ENCODE measurements at places on chromosomes 7 and 10.

GRCh38 chr7:48180981-48181380 is 9.7 kb downstream of the ABCA13 start:
- no peak for DNase-seq

DNA sequence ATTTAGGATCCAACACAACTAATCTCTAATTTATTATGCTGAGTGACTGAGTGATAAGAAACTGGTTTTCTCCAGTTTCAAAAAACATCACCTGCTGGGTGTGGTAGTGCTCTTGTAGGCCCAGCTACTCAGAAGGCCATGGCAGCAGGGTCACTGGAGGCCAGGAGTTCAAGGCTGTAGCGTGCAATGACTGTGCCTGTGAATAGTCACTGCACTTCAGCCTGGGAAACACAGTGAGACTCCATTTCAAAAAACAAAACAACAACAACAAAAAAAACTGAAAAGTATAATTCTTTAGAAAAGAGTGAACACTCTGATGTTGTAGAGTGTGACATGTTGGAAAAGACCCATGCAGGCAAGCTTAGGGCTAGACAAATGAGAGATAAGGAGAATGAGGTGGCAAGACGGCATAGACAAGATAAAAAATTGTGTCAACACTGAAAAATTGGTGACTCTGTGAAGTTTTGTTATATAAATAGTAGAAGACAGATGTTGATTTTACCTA is 150.1 kb upstream of the GPR22 start:
- DNase-seq: no peak

- DNase-seq: no peak
These were observed 69.0 kb upstream of the RSBN1L start for GRCh38 chr7:77627309-77627676.

GRCh38 chr7:123860848-123861247 is 15.9 kb downstream of the HYAL4 start:
- DNase-seq: no peak

DNA sequence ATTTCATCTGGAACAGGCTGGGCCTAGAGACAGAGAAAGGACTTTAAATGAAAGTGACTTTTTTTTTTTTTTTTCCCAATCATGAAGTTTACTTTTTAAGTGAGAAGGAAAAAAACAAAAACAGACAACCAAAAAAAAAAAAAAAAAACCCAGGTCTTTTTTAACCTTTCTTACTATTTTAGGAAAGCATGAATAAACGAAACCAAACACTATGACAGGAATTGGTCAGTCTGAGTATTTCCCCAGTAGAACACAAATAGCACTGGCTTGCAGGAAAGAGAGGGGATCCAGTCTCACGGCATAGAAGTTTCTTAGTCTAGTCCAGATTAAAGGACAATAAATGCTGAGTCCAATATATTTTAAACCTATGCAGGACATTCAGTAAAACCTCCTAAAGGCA is 180.5 kb upstream of the CCDC6 start:
- no peak for DNase-seq

DNA sequence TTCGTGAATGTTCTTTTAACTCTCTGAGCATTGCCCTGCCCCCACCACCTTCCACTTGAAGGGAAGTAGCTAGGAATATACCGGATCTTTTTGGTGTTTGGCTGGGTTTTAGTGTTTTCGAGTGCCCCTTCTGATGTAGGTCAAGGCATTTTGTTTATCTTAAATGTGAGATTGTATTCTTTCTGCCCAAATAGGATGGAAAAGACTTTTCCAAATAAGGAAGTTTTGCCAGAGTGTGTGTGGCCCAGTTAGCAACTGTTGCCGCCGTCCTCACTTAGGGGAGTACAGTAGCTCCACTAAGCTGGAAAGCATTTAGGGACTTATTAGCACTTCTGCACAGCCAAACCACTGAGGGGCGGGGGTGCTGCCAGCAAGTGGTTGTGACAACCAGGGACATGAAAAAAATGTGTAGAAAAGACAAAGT is 29.8 kb upstream of the VCL start:
- no peak for DNase-seq

- DNase-seq: no peak
These were observed 162.9 kb downstream of the BAMBI start for GRCh38 chr10:28840202-28840601.

- DNase-seq: no peak
These were observed 844.9 kb upstream of the PHF14 start for GRCh38 chr7:10128748-10129147.

- DNase-seq: no peak
These were observed 214.8 kb upstream of the PLXNA4 start for GRCh38 chr7:132791036-132791435.

DNA sequence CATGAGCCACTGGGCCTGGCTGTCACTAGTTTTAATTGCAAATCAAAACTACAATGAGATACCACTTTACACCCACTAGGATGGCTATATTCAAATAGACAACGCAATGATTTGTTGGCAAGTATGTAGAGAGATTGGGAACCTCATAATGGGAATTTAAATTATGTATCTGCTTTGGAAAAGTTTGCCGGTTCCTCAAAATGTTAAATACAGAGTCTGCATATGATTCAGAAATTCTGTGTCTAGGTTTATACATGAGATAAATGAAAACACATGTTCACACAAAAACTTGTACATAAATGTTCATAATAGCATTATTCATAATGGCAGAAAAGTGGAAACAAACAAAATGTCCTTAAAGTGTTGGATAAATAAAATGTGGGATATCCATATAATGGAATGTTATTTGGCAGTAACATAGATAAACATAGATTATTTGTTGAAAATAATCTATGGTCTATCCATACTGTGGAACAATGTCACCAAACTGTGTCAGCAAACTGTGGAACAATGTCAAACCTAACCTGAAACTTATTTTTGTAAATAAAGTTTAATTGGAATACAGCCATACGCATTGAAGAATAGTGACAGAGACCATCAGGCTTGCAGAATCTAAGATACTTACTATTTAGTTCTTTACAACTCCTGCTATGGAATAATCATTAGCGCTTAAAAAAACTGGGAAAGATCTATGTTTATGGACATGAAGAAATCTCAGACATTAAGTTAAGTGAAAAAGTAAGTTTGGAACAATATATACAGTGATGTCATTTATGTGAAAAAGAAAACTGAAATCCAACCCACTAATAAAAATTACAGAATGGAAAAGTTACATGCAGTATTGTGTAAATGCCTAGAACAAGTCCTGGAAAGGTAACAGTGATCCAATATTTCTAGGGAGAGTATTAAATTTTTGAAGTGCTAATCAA is 70.9 kb downstream of the CCDC7 start:
- no peak for DNase-seq

DNA sequence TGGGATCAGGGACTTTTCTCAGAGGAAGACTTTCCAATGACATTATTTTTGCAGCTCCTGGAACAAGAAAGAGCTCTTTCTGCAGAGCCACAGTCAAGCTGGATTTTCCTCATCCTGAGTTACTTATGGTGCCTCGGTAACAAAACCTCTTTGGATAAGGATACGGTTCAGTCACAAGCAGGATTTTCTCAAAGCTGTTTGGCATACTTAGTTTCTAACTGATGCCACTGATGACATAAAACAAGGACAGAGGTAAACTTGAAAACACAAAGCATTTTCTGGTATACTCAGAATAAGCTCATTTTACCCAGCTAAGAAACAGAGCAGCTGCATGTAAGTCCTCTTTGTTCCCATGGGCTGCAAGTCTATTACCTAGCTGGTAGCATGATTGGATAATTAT is 340.9 kb upstream of the MEOX2 start:
- DNase-seq: no peak

- DNase-seq: no peak
These were observed 214.0 kb upstream of the PRPS1L1 start for GRCh38 chr7:18241543-18242231.

- no peak for DNase-seq
These were observed 1.8 kb downstream of the LRRC17 start for GRCh38 chr7:102914585-102914984.

DNA sequence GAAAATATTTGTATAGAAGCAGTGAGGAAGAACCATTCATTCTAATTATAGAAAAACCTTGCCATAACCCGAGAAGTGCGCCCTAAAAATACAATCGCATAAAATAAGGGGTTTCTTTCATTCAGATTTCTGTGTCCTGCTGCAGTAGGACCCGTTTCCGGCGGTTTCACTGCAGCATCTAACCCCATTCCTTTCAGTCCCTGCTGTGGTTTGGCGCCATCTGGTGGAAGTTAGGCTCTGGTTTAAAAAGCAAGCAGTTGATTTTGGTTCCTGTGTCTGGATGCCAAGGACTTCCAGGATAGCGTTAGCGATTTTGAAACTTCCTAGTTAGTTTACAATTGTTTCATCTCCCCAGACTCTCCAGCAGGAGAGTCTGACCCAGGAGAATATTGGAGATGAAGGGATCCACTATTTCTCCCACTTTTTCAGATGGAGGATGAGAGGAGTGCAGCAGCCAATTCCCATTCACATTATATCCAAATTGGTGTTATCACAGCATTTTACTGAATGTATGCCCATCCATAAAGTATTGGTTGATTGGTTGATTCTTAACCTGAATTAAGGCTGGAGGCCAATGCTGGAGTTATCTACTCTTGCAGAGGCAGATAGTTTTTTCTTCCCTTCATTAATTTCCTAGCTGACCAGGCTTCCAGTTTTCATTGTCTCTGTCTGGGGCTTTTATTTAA is 128.8 kb upstream of the CACNA2D1 start:
- DNase-seq: no peak

DNA sequence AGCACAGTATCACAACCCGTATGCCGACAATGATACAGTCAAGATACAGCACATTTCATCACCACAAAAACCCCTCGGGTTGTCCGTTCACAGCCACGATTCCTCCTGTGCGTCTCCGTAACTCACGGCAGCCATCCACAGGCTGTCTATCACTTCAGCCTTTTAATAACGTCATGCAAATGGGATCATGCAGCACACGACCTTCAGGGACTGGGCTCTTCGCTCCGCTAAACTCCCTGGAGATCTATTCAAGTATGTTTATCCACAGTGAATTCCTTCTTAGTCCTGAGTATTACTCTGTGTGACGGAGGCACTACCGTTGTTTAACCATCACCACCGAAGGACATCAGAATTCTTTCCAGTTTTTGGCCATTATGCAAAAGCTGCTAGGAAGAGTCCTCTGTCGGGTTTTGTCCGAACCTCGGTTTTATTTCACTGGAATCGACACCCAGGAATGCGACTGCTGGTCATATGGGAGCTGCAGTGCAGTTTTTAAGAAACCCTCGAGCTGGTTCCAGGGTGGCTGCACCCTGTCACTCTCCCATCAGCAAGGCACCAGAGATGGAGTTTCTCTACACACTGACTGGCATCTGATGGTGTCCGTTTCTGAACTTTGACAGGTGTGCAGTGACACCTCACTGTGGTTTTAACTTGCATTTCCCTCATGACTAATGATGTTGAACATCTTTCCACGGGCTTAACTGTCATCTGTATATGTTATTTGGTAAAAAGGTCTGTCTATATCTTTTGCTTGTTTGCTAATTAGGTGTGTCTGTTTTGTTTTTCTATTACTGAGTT is 193.6 kb downstream of the MAD1L1 start:
- DNase-seq: no peak

DNA sequence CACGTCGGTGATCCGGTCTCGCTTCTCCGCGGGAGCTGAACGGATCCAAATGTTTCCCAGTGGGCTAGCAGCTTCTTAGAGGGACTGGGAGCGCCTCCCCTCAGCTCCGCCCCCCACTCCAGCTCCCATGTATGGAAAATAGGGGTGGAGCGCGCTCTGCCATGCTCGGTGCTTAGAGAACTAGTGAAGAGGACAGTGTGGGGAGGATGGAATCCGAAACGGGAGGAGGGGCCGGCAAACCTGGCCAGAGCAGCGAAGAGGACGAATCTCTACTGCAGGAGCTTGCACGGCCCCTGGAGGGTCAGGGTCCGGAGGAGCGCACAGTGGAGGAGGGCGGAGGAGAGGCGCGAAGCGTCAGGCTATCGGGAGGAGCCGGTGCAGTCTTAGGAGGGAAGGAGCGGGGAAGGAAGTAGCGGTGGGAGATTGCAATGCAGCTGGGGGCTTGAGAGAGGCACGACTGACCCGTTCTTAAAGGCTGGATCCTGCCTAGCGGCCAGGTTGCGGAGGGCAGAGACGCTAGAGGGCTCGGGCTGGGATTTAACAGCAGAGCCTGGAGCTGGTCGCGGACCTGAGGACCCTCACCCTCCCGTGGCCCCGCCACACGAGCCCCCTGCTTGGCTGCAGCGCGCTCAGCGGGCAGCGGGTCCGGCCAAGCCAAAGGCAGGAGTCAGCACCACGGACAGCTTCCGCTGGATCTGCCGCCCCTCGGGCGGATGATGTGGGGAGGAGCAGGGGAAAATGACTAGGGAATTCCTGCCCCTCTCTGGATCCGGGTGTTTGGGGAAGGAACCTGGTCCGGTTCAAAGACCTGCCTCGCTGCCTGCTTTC is at the start of gene PRLHR:
PRLHR (minus strand) TSS at position 51 of the 828 bp plus-strand sequence. CDS start 404 bp downstream, outside the sequence.
- DNase-seq: no peak

DNA sequence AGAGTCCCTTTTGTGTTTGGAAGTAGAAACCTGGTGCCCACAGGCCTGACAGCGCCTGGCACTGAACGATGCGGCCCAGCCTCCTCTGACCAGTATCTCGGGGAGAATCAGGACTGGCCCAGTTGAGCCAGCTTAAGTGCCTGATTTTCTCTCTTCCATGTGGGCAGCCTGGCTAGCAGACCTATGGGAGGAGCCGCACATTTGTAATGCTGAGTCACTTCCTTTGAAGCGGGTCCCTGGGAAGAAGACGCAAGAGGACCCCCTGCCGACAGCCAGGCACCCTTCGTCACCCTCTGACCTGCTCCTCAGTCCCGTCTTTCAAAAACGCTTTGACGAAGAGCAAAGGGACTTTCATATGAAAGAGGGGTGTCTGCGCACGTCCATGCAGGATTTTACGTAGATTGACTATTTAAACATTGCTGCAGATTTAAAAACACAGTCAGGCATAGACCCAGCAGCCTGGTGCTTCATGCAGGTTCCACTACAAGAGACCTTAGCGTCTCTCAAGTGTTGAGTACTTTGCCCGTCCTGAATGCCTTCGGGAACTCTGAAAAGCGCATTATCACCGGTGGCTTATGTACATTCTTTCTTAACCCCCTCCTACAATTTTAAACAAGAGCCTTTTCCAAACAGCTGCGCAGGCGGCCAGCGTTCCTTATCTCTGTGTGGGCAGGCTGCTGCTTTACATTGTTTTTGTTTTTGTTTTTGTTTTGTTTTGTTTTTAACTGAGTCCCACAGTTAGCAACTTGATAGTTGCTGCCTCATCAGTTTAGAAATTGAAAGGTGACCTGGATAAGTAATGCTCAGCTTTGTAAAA is 36.5 kb upstream of the AP5Z1 start:
- DNase-seq: no peak

All from NCI-H524 treated with DMSO at 0.1 percent for 48 hours (cell line).